LHCN-M2 (cell line): ENCODE measurements at places on chromosomes 2 and 18. TPM values are rescaled to one million over a fixed set of nuclear protein-coding genes. Genes with fewer than 3 reads are reported as not detected.

- DNase-seq, result peak; percentile 13
Measured at GRCh38 chr2:97645112-97645694, 659 bp upstream of the COX5B start.

DNA sequence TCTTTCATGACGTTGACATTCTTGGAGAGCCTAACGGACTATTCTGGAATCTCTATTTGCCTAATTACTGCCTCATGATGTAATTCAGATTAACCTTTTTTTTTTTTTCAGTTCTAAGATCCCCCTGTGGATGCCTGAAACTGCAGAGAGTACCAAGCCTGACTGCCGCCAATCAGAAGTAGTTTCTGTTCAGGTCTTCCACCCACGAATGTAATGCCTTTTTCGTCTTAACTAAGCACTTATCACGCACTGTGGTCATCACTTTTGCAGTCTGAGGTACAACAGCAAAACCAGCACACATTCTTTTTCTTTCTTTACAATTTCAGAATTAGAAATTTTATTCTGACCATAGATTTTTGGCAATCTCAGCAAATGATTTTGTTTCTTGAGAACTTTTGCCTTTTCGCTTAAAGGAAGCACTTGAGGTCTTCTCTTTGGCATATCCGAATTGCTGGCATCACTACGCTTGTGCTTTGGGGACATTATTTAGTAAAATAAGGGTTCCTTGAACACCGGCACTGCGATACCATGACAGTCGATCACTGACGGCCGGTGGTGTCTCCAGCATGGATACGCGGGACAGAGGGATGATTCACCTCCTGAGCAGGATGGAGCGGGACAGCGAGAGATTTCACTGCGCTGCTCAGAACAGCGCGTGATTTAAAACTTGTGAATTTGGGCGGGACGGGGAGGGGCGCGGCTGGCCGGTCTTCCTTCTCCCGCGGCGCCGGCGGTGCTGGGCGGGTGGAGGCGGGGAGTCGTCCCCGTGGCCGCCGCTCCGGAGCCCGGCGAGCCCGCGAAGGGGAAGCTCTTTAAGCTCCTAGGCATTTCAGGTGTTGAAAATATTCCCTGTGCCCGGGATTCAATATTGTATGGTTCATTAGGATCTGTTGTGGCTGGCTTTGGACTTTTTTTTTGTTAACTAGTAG, 32.0 kb upstream of the GPR55 start:
- DNase-seq, result peak; percentile 54

- DNase-seq, result no peak
Measured at GRCh38 chr2:236998236-236998635, 87.5 kb upstream of the COPS8 start.

GRCh38 chr2:231050018-231050901, 6.4 kb upstream of the PSMD1 start:
- no peak for DNase-seq

DNA sequence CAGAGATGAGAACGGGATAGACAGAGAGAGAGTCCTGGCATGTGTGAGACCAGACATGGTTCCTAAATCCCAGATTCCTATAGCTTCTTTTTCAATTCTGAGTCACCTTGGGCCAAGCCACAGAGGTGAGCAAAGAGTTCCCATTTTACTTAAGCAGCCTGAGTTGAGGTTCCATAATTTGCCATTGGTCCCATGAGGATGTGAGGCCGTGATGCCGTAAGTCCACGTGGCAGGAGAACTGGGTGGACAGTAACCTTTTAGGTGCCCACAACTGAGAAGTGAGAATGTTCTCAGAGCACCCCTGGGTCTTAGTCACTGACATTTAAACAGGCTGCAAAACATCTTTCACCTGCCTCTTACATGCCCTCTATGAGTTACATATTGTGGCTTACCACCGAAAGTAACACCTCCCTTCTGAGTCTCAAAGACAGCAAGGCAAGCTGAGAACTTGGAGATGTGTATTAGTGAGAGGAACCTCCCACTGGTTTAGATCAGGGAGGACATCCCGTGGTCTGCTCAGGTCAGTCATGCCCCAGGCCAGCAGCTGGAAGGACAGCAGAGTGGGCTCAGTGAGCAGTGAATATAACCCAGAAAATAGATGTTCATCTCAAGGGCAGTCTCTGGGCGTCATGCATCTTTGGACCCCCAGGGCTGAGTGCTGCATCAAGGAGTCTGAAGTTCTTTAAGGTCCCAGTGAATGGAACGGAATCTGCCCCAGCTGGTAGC, 127.9 kb upstream of the LGALSL start:
- no peak for DNase-seq

- no peak for DNase-seq
Measured at GRCh38 chr2:144683107-144683753, 163.3 kb upstream of the ZEB2 start.

- no peak for DNase-seq
Measured at GRCh38 chr2:79087785-79088364, at the start of gene REG1B. Gene REG1B (minus strand): TSS chr2:79087993. CDS start chr2:79087612, 381 bp downstream.

The LYPD1 gene
- not detected in 2 replicates for total RNA-seq

The RIT2 gene
- total RNA-seq, result not detected in 2 replicates

The UNC50 gene
- 49.3 and 56.1 TPM in 2 replicates for total RNA-seq
